Iris pigment epithelial cell (primary cell): ENCODE measurements at places on chromosomes 1 and 21.

DNA sequence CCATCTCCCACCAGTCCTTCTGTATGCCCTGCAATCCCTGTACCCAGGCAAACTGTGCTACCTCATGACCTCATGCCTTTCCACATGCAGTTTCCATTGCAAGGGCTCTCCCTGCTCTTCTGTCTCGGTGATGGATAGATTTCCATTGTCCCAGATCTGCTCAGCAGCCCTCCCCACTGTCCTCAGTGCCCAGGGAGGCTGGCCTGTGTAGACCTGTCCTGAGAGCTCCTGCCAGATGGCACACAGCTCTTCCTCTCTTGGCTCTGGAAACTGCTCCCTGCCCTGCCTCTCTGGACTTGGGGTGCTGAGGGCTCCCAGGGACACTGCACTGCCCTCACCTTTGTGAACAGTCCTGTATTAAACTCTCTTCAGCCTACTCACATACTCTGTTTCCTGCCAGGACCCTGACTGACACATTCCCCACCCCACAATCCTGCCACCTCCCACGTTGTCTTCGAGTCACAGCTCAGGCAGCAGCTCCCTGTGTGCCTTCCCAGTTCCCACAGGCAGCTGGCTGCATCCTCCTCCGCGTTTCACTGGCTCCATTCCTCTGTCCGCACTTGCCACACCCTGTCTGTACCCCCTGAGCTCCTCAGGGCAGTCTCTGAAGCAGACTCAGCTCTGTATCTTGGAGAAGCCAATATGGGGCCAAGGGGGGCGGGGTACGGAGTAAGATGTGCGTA, 57.0 kb downstream of the SPATA46 start:
- DNase-seq: peak; percentile 37

DNA sequence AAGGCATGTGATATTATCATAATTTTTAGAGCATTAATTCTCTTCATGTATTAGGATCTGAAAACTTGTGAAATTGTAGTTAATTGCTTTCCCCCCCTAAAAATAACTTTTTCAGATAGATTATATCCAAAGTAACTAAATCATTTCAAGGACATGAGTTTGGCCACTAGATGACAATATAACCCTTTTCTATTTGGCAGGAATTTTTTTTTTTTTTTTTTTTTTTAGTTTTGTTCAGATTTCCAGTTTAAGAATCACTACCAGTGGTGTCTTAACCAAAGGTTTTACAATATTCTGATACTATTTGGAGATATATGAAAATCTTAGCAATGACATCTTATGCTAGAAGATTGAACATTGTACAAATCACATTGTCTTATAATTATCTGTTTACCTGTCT, 370.8 kb downstream of the AMY1C start:
- no peak for DNase-seq

DNA sequence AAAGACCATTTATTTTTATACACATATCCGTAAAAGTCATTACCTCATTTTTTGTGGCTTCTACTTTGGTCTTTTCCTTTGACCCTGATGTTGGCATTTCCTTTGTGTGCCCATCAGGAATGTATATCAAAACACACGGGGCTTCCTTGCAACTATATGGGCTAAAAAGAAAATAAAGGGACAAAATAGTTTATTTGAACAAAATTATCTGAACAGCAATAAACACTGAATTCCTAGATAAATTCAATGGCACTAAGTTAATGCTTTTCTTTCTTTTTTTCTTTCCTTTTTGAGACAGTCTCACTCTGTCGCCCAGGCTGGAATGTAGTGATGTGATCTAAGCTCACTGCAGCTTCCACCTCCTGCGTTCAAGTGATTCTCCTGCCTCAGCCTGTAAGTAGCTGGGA, 45.2 kb downstream of the EPRS1 start:
- peak; percentile 60 for DNase-seq

DNA sequence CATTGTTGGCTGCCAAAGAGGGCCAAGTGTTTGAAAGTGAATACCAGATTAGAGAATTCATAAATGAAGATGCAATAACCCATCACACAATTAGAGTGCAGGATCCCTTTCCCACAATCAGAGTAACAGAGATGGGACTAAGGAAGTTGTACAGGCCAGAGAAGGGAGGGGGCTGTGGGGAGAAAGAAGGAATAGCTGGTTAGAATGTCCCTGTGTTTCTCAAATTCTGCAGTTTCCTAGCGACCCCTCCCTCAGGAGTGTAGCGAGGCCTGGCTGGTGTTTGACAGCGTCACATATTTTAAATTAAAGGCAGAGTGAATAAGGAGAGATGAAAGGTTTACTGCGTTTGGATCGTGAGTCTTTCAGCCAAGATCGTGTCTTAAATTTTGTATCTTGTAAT, 58.1 kb downstream of the GALNT2 start:
- no peak for DNase-seq

DNA sequence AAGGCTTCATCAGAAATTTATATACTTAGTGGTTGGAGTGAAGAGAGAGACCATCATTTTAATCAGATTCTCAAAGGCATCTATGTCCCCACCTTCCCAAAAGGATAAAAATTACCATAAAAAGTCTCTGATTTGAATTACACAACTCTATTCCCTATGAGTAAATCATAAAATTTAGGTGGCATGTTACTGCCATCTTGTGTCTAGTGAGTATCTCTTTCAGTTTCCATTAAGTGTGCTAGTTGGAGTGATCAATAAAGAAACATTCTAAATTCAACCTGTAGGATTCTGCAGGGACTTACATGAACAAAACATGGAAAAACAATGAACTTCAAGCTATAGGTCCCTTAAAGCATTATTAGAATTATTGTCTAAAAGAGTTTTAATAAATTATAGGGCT, 655.4 kb downstream of the LTN1 start:
- peak; percentile 59 for DNase-seq

DNA sequence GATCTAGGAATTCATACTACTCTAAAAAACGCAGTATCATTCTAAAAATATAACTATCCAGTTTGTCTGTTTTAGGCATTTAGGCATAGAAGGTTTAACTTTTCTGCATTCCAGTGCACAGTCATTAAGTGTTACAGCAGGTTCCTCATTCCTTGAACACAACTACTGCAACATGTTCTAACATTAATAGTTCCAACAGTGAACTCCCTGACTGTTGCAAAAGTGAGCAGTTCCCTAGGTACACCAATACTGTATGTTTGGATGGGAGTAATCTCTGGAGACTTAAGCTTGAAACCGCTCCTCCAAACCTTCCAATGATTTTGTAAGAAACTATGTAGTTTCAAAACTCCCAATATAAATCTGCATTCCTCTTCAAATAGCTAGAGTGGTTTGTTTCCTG, 46.2 kb downstream of the UCHL5 start:
- DNase-seq: peak; percentile 82

GRCh38 chr1:169109561-169110134, 3.2 kb downstream of the ATP1B1 start:
- peak; percentile 93 for DNase-seq

- no peak for DNase-seq
Measured at GRCh38 chr1:10495475-10495817, 20.7 kb downstream of the PEX14 start.

DNA sequence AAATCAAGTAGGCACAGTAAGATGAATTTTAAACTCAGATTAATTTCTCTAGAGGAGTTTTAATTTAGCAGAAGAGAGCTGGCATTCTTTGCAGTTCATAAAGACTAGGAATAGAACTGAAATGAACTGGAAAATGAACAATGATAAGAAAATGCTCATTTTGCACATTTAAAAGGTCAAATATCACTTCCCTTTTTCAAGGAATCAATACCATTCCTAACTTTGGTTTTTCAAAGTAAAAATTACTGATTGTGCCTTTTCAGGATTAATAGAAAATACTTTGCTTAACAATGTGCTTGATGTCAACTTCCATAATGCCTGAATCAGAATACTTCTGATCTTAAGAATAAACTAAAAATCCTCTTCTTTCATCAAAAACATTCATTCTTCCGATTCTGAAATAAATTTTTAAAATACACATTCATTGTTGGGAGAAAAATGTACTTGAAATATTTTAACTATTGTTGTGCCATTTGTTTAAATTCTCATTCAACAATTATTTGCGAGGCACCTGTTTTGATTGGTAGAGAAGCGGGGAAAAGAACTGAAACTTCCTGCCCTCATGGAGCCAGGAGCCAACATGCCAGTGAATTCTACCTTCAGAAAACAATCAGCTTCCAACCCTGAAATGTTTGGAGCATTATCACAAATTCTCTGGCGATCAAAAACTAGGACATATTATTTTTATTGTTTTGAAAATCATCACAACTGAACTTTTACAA, 2.1 kb downstream of the SCAF4 start:
- DNase-seq: no peak

- peak; percentile 55 for DNase-seq
Measured at GRCh38 chr1:201711811-201712210, 117.1 kb upstream of the IPO9 start.

DNA sequence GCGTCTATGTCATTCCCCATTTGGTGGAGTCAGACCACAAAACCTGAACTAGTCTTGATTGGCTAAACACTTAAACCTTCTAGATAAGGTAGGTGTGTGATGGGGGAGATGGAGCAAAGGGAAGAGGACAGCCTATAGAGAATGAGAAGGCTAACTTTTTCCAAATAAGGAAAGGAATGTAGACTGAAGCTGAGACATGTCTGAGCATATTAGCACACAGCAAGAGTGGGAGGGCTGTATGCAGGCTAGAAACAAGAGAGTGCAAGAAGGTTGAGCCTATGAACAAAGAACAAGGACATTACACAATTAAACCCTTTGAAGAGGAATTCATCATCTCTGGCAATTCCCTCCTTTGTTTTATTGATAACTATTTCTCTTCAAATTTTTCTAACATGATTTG, 89.2 kb upstream of the OLFM3 start:
- no peak for DNase-seq

DNA sequence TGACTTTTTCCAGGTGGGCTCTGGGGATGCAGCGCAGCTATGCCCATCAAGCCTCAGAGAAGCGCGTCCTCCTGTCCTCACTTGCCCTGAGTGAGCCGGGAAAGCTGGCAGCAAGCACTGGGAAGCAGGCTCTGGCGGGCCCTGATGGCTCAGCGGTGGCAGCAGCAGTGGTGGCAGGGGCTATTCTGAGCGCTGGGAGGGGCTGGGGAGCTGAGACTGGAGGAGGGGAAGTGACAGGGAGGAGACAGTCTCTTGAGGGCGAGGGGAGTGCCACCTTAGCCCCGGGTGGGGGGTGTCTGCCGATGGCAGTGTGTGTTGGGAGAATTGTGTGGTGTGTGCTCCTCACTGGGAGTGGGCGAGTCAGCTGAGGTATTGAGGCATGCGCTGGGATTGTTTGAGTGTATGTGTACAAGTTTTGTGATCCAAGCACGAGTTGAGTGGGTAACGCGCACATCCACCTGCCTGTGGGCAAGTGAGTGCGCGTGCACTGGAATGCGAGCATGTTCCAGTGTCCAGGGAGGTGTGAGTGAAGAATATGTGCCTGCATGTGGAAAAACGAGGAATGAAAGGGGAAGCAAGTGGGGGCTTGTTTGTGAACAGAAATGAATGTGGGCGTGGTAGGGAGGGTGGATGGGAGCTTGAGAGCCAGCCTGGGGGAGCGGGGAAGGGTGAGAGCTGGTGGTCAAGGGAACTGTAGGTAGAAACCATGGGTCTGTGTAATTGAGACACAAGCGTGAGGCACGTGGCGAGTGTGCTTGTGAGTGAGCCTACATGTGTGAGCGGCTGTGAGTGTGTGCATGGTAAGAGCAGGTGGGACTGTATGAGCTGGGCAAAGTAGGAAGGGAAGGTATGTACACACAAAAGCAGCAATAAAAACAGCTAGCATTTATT, 2.9 kb upstream of the FOXO6 start:
- no peak for DNase-seq

DNA sequence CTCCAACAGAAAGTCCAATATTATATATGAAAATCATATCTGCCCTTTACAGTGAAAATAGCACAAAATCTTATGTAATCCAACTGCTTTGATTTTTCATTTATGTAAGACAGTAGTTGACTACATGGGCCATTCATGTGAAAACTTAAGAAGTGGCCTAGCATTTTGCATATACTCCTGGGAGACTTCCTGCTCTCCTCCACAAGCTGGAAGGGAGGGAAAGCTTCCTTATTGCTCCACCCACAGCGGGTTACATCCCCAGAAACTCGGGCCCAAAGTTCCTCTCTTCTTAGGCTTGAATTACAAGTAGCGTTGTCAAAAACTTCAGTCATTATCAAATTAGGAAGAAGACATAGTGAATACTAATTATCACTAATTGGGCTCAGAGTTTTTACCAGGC, 29.2 kb downstream of the FYB2 start:
- no peak for DNase-seq

DNA sequence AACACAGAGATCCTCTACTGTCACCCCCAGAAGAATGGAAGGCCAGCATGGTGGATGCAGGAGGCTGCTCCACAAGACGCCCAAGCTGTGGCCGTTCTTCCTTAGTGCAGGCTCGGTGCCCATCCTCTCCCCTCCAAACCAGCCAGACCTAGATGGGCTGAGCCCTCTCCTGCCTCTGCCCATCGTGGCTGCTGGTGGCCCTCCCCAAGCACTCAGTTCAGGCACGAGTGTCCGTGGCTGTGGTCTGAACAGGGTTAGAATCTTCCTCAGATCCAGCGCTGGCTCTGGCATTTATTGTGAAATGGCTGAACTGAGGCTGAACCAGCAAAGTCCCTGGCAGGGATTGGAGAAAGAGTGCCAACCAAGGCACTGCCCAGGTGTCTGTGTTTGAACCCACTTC, 59.5 kb downstream of the TRIM11 start:
- no peak for DNase-seq

GRCh38 chr1:106254748-106255147, 801.7 kb upstream of the PRMT6 start:
- peak; percentile 8 for DNase-seq

- DNase-seq: peak; percentile 49
Measured at GRCh38 chr1:17831597-17831996, 76.5 kb downstream of the ACTL8 start.

- DNase-seq: peak; percentile 39
Measured at GRCh38 chr21:33650929-33651509, 8.7 kb downstream of the ITSN1 start.

GRCh38 chr1:151288502-151288901, 6.4 kb downstream of the ZNF687 start:
- DNase-seq: no peak

- DNase-seq: peak; percentile 65
Measured at GRCh38 chr1:247386687-247387086, 29.3 kb upstream of the NLRP3 start.

DNA sequence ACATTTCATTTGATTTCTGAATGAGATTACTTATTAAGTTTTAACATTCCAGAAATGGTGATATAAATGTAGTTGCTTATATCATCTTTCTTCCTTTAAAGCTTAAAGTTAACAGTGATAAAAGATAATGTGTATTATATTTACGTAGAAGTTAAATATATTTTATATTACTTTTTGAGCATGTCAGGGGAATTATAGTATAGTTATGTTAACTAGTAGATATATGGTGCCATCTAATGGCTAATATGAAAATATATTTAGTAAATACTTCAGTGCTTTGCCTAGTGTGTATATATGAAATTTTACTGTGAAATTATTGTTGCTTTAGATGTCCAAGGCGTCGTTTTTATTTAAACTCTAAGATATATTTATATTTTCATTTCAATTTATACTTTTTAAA, 51.5 kb downstream of the SYT14 start:
- peak; percentile 18 for DNase-seq
